Substantia nigra (tissue), 51 donors: ENCODE measurements at places on chromosomes 2 and 18.

- DNase-seq = no peak
Measured at GRCh38 chr18:32753656-32754260, 19.1 kb downstream of the KLHL14 start.

- DNase-seq = no peak
Measured at GRCh38 chr18:49910019-49910418, 96.7 kb upstream of the ACAA2 start.

DNA sequence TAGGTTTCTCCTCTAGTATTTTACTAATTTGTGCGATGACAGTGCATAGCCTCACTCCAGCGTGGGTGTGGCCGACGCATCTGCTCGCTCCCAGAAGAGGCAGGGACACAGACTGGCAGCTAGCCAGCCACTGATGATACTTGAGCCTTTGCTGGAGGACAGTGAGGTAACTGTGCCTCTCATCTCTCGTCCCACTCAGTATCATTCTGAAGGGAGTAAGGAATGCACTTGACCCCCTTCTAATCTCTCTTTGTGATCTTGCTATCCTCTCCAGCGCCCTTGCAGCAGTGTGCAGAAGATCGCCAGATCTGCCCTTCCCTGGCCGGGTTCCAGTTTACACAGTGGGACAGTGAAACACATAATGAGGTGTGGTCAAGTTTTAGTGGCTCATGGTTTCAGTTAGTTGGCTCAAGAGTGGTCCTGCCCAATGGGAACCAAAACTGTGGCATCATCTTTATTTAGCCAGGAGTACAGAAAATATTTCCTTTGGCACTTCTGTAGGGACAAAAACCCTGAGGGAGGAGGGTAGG lies 17.5 kb downstream of the NCAPH start:
- DNase-seq = no peak

DNA sequence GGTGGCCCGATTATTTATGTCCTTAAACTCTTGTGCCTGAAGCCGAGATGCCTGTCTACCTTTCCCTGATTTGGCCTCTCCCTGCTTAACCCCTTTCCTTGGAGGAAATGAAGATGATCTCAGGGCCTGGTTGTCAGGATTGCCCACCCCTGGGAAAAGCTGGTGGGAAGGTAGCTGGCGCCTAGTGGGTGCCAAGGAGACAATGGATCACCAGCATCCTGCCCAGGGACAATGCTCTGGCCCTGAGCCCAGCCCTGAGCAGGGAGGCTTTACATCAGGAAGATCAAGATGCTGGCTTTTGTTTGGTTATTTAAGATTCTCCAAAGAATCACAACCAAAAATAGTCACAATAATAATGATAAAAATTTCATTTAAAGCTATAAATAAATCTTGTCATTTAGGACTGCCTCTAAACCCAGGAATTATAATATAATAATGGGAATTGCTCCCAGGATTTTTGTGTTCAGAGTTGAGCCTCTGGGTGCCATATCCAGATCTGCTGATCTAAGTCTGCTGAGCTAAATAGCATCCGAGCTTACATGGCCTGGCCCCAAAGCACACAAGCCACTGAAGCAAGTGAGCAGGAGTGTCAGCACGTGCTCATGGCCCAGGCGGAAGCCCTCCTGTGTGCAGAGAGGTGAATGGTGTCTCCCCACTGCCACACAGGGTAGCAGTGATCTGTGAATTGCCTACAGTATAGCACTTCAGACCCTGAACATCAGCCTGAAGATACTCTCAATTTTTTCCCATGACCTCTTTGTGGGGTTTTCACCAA lies 57.8 kb upstream of the MAP3K20 start:
- no peak for DNase-seq

GRCh38 chr2:28395334-28396061 lies 2.8 kb downstream of the FOSL2 start:
- no peak for DNase-seq
